ENCODE measurements at places on chromosomes 5 and 9. TPM values are rescaled to one million over a fixed set of nuclear protein-coding genes. Genes with fewer than 3 reads are reported as not detected.
A peak's percentile ranks its signal among the peaks of the same experiment; 100 is the strongest.

- DNase-seq = peak; percentile 50
These were observed 44.1 kb upstream of the GALNT10 start for GRCh38 chr5:154146409-154146808.

- DNase-seq = no peak
These were observed 159.2 kb downstream of the SNX18 start for GRCh38 chr5:54676481-54677340.

DNA sequence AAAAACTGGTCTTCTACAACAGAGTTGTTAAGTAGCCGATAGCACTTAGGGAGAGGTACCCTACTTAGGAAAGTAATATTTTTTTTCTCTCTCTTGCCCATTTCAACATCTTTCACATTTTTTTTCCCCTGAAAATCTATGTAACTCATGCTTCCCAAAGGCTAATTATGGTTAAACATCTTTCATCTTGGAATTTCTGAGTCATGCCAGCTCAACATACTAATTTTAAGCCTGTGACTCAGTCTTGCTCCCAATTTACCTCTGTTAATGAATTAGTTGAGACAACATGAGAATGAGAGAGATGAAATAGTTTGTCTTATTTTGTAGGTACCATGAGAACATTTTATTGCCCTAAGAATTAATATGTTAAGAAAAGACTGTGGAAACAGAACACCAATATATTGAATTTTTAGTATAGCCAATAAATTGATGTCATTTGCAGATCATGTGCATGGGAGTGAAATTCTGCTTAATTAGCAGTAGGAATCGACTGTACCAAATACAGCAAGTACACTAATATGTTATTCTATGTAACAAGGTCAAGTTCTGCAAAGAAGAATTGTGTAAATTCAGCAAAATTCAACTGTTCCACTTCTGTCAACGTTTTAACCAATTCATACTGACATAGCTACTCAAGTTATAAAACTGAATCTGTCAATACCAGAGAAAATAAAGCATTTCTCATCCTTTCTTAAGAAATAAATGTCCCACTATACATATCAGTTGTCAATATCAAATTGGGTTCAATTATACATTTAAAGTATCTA is 550.0 kb downstream of the PTPRD start:
- no peak for DNase-seq

DNA sequence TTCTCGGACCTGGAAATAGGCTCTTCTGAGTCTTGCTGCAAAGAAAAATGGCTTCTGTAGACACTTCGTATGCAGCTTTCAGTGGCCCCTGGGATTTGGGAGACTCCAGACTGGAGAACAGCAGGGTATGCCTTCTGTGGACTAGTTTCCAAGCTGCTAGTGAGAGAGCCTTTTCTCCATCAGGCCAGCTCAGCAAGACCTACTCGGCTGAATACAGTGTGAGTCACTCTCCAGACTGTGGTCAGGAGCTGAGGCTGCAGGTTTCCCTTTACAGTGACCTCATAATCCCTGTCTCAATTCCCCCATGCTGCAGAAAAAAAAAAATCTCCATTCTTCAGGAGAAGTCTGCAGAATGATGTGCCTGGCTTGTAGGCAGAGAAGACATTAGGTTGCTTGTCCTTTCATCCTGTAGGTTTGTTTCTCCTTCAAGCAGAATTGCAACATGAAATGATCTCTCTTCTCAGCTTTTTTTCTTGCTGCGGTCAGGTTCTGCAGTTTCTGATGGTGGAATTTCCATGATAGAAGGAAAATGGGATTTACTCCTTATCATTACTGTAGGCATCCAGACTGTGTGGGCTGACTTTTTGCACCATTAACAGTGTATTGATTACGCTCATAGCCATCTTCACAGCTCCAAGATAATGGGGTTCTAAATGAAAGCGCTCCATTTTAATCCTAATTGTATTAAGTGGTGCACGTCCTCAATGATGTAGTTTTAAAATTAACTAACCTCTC is 78.3 kb upstream of the TNFSF8 start:
- no peak for DNase-seq

DNA sequence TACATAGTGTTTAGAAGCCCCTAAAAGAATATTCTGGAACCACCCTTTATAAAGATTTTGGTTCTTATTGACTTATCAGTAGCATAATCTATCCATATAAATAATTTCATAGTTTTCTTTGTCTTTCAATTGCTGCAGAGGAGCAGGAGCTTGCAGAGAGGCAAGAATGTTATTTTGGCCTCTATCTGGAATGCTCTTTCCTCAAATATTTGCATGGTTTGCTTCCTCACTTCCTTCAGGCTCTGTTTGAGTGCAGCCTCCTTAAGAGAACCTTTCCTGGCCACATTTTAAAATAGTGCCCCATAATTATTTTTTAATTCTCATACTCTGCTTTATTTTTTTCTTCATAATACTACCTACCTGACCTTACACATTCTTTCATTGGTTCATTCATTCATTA is 1.5 kb downstream of the C5 start:
- DNase-seq = no peak

DNA sequence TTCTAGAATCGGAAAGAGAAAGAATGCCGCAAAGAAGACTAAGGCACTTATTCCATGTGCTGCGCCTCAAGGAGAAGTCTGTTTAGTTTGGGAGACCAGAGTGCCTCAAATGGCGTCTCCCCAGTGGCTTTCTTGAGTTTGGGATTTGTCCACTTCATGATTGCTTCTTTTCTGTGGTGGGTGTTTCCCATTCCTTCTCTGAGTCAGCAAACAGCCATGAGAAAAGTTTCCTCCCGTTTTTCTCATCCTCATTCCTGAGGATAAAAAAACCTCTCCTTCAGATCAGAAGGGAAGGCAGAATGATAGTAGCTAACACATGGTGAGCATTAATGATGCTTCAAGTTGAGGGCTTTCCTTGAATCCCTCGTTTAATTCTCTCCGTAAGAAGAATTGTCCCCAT is 275.9 kb upstream of the WWC1 start:
- DNase-seq = no peak

DNA sequence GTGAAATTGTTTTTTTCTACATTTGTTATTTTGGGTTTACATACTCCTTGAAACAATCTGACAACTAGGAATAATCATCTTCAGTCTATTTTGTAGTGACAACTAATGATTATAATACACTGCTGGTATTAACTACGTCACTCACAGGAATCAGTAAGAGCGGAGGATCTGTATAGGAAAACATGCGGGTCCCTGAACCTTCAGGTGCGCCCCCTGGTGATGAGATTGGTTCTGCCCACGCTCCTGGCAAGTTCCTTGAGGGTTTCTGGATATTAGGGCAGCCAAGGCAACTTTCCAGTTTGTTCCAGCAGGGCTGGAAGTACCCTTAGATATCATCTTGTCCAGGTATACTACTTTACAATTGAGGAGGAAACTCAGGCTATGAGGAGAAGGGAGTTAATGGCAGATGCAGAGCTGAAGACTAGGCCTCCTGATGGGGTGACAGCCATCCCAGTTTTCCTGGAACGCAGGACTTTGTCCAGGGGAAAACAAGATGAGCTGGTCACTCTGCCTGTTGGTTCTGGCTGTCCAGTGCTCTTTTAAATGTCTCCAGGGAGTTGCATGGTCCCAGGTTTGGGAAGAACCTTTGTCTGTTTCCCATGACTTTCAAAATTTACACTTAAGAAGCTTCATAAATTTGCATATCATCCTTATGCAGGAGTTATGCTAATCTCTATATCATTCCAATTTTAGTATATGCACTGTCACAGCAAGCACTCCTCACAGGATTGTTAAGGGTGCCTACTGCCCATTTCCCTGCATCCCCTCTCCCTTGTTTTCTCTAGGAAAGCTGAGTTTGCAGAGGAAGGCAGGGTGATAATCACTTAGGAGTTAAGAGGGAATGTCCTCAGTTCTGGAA is 14.9 kb upstream of the WNT8A start:
- DNase-seq = peak; percentile 65

- DNase-seq = no peak
These were observed 170.8 kb upstream of the MSX2 start for GRCh38 chr5:174553556-174553955.

GRCh38 chr5:38500573-38501260 is 55.7 kb downstream of the LIFR start:
- DNase-seq = no peak

DNA sequence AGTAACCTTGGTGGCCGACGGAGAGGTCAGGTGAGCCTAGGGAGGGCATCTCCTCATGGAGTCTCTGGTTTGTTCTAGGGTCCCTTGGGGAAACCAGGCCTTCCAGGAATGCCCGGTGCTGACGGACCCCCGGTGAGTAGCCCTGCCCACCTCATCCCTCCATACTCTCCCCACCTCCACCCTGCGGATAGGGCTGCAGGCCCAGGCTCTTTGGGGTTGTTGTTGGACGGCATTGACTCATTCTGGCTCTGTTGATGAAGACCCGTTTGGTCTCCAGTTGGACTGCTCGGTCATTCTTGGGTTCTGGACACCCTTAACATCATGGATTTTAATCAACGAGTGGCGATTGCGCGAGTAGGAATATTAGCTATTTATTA is 112.3 kb upstream of the FCN2 start:
- no peak for DNase-seq

DNA sequence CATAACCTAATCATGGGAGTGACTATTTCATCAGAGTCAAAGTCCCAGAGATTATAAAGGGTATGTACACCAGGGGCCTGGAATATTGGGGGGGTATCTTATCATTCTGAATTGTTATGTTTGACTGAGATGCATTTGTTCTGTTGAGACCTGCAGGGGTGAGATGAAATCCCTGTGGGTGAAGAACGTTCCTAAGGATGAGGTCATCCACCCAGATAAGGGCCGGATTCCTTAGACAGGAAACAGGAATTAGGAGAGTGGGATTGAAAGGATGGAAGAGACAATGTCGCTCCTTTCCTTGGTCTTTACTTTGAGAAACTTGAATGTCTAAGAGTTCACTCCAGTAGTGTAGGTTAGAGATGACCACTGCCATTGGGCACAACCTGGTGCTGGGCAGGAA is 54.7 kb downstream of the GAS1 start:
- DNase-seq = no peak

DNA sequence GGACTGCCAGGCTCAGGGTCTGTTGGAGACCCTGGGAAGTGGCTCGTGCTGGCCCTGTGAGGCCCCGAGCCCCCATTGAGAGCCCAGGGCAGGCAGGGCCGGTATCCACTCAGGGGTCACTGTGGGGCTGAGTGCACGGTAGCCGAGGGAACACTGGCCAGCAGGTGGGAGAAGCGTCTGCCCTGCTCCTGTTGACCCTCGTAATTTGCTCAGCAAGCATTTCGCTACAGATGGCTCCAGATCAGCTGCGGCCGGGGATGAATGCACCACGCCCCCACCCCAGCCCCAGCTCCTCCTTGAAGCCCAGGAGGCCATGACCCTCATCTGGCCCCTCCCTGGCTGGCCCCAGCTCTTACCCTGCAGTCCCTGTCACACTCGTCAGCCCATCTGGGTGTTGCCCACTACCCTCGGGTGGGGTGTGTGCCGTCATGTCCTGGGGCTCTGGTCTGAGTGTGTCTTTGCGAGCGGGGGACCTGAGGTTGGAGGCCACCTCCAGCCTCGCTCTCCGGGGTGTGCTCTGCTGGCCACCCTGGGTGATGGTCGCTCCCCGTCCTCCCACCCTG is 6.1 kb upstream of the NRARP start:
- DNase-seq = no peak

- DNase-seq = peak; percentile 15
These were observed 138.4 kb upstream of the ZNF618 start for GRCh38 chr9:113737517-113738271.

DNA sequence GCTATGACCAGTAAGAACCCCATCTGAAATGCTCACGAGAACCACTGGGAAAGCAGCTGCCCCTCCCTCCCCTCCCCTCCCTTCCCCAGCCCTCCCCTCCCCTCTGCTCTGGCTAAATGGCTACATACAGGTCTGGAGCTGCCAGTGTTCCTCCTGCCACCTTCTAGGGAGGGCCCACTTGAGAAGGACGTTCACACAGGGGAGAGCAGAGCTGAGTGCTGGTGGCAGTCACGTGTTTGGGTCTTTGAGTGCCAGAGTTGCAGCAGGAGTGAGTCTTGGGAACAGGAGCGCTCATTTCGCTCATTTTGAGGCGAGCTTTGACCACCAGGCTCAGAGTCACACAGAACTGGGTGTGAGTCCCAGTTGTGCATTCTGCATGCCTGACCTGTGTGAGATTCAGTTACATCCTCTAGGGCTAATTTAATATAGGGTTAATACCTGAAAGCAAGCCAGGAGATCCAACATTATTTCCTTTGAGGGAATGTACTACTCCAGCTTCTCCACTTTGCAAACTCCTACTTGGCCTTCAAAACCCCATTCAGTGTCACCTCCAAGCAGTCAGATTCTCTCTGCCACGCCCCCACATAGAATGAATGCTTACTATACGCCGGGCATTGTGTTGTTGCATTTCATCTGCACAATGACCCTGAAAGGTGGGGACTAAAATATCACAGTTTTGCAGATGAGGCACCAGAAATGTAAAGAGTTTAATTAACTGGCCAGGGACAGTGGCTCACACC is 25.1 kb downstream of the CPLX2 start:
- no peak for DNase-seq

Gene CDX1
- total RNA-seq = 0.29 TPM

Gene PTCH1
- 11.9 TPM for total RNA-seq

Gene SPATA9
- not detected for total RNA-seq

Gene RORB
- 3.0 TPM for total RNA-seq

Gene GBGT1
- total RNA-seq = 6.0 TPM

Gene STPG3
- 0.31 TPM for total RNA-seq

Gene F12
- not detected for total RNA-seq

Gene NPR2
- total RNA-seq = 23.7 TPM

Gene TXNDC8
- total RNA-seq = not detected

Gene DMRTA1
- 0.60 TPM for total RNA-seq
